ENCODE measurements at places on chromosomes 5 and 9. TPM values are rescaled to one million over a fixed set of nuclear protein-coding genes. Genes with fewer than 3 reads are reported as not detected.

BTF3 gene
- total RNA-seq = 1,070 TPM

PTPN3 gene
- total RNA-seq = 19.2 TPM

SNAPC3 gene
- total RNA-seq = 21.2 TPM

PCDHB3 gene
- 0.30 TPM for total RNA-seq

C5orf63 gene
- 4.0 TPM for total RNA-seq

SYK gene
- 0.02 TPM for total RNA-seq

PDE6A gene
- total RNA-seq = 0.30 TPM

UBE2R2 gene
- 44.9 TPM for total RNA-seq

HMCN2 gene
- 0.02 TPM for total RNA-seq

LCN2 gene
- 7.2 TPM for total RNA-seq

KIF12 gene
- total RNA-seq = 2.3 TPM

OR1L1 gene
- not detected for total RNA-seq

DPYSL3 gene
- 24.6 TPM for total RNA-seq

CA9 gene
- total RNA-seq = 8.9 TPM

HTR4 gene
- not detected for total RNA-seq

GNA14 gene
- not detected for total RNA-seq

ALDH1A1 gene
- total RNA-seq = 5,648 TPM

TRIM7 gene
- 41.9 TPM for total RNA-seq

BASP1 gene
- total RNA-seq = 226 TPM

QRFP gene
- not detected for total RNA-seq

TMEM252 gene
- total RNA-seq = not detected

ANKRD18A gene
- 13.7 TPM for total RNA-seq

SETX gene
- 22.2 TPM for total RNA-seq

MPDZ gene
- total RNA-seq = 12.2 TPM

ITGA2 gene
- total RNA-seq = 13.9 TPM

RXRA gene
- total RNA-seq = 39.9 TPM

RPP25L gene
- 39.8 TPM for total RNA-seq

LARP1 gene
- 174 TPM for total RNA-seq

CAVIN4 gene
- total RNA-seq = 0.39 TPM

CYLC2 gene
- not detected for total RNA-seq

ANXA2R gene
- total RNA-seq = 3.1 TPM

BARHL1 gene
- not detected for total RNA-seq

TAS2R1 gene
- total RNA-seq = not detected

RABL6 gene
- total RNA-seq = 79.5 TPM

ECM2 gene
- 0.11 TPM for total RNA-seq

TAF11L10 gene
- total RNA-seq = not detected

TMED9 gene
- 235 TPM for total RNA-seq

OLFM1 gene
- total RNA-seq = 10.5 TPM

MEGF10 gene
- not detected for total RNA-seq

ABL1 gene
- total RNA-seq = 50.0 TPM

INSYN2B gene
- 0.16 TPM for total RNA-seq

ARHGEF39 gene
- total RNA-seq = 14.9 TPM

STPG3 gene
- not detected for total RNA-seq

ADRA1B gene
- total RNA-seq = 15.9 TPM

WWC1 gene
- total RNA-seq = 91.1 TPM

DNLZ gene
- 22.8 TPM for total RNA-seq

PCDHB10 gene
- 0.06 TPM for total RNA-seq

PALM2AKAP2 gene
- 0.51 TPM for total RNA-seq
